ENCODE measurements at places on chromosomes 12 and 14. TPM values are rescaled to one million over a fixed set of nuclear protein-coding genes. Genes with fewer than 3 reads are reported as not detected.

DNA sequence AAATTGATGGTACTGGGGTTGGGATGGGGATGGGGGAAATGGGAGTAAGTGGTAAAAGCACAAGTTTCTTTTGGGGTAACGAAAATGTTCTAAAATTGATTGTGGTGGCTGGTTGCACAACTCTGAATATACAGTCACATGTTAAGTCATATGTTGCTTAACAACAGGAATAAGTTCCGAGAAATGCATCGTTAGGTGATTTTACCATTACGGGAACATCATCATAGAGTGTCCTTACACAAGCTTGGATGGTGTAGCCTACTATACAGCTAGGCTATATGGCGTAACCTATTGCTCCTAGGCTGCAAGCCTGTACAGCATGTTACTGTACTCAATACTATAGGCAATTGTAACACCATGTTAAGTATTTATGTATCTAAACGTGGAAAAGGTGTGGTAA, 31.0 kb downstream of the ITGA7 start:
- DNase-seq: no peak

TEX52 gene
- not detected for total RNA-seq

- DNase-seq: no peak
Observed at GRCh38 chr12:46165191-46165590, 103.7 kb downstream of the SLC38A1 start.

DNA sequence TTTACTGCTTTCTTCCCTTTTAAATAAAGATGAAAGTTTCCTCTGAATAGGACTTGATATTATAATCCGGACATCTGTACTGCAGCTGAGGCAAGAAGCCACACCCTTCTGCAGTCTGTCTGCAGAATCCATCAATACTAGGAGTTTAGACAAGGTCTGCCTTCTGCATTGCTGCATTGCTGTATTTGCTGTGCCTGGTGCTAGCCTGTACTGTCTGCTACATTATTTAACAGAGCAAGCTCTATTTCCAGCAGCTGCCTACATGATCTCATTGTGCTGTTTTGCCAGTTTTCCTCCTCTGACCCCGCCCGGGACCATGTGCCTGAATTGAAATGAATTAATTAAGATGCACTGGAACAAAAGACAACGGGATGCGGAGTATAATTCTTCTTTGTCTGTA, 1.7 kb downstream of the TUBA1A start:
- no peak for DNase-seq

DNA sequence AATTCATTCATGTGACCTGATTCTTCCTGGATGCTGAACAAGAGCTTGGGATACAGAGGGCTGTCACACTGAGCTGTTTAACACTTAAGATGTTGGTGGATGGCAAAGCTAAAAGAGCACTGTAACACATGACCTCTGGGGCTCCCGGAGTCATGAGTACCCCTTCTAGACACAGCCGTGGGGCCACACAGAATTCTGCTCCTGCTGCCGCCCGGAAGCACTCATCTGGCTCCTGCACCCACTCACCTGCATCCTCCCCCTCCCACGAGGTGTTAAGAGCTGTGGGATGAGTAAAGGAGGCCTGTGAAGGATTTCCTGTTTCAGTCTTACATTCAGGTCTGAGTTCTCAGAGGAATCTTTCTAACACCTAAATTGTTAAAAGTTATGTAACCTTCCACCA, 78.0 kb upstream of the SSTR1 start:
- DNase-seq: no peak

EML5 gene
- 3.7 TPM for total RNA-seq

DNA sequence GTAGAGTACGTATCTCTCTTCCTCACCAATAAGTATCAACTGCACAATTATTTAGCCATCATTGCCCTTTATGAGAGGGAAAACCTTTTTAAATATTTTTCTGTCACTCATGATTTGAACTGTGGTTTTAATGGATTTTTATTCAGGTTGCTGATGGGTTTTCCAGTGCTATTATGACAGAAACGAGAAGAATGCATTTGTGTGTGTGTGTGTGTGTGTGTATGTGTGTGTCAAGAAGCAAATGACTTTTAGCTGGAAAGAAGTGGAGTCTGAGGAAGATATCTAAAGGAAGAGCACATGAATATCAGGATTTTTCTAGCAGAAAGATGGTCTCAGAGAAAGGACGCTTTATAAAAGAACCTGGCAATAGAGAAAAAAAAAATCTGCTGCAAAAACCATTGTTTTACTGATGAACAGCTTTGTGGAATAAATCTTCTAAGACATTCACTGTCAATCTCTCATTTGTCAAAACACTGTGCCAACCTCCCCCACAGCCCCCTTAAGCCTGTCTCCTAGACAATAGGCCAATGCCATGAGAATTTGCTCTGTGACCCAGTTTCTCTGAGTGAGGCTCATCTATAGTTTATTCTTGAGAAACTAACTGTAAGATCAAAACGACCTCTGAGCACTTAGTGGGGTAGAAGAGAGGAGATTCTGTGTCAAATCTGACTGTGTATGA, 417.7 kb downstream of the FLRT2 start:
- no peak for DNase-seq

Measured in T-helper 17 cell (primary cell).